Stomach (tissue), 19 donors: ENCODE measurements at places on chromosomes 7 and 10. TPM values are rescaled to one million over a fixed set of nuclear protein-coding genes. Genes with fewer than 3 reads are reported as not detected.

DNA sequence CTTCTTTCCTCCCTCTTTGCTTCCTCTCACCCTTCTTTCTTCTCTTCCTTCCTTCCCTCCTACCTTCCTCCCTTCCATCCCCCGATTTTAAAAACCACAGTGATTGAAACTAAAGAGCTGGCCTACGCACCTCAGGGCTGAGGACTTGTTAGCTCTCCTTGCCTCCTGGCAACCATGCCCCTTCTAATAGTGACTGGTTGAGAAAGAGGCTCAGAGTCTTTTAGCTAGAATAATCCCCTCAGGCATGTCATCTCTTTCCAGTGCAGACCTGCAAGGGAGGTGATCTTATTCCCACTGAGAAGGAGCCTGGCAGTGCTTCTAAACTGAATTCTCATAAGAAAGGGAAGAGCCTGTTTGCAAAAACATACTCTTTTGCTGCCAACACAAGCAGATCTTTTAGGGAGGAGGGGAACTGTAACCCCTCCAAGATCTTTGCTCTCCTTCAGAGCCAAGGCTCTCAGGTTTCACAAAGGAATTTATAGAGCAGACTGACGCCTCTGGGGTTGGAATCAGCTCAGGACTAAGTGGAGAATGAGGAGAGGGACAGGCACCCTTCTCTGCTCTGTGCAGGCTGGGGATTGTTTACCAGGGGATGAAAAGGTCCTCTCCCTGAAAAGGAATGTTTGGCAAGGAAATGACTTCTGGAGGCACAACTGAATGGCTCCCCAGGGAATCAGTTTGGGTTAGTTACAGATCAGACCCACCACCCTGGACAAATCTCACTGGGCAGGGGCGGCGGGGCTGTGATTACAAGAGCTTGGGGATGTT, 9.4 kb upstream of the ANKRD1 start:
- DNase-seq: no peak

DNA sequence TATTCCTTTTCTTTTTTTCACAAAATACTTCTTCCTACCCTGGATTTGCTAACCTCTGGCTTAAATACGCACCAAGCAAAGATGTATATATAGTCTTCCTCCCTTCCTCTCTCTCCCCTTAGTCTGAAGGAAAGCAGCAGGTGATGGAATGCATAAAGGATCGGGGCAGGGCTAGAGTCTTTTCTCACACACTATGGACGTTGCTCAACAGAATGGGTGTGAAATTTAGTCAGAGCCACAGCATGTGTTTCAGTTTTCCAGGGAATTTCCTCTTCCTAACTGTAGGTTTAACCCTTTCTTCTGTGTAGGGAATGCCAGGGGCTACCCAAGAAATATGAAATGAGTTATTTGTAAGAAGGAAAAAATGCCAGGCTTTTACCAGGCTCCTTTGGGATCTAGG, 71.4 kb upstream of the NFKB2 start:
- DNase-seq: no peak

DNA sequence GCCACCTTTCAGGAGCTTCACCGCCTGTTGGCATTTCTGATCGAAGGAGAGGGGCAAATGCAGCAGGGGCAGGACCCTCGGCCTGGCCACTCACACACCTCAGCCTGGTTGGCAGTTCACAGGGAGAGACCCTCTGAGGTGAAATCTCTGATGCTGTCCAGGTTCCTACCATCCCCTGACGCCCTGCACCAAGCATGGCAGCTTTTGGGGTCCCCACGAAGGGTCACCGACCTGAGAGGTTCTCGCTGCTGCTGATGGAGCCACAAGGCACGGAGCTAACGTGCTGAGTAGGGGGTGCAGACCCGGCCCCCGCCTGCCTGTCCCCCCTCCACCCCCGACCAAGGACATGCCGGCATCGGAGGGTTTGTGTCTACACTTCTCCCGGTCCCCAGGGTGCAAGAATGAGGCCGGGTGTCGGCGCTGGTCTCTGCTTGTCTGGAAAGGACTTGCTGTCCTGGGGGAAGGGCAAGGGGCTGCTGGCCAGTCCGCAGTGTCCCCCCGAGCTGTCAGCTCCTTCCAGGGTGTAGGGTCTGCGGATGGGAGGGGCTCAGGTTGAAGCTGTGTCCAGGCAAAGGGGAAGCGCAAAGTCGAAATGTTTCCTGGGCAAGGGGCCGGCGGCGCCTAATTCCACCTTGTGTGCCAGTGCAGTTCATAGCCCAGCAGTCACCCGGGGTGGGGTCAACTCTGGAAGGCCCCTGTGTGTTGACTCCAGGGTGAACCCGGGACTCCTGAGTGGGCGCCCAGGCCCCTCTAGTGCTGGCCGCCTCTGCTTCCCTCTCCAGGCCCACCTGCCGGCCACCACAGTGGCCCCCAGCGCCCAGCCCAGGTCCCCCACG, 132.6 kb downstream of the DNAJB6 start:
- DNase-seq: no peak

DNA sequence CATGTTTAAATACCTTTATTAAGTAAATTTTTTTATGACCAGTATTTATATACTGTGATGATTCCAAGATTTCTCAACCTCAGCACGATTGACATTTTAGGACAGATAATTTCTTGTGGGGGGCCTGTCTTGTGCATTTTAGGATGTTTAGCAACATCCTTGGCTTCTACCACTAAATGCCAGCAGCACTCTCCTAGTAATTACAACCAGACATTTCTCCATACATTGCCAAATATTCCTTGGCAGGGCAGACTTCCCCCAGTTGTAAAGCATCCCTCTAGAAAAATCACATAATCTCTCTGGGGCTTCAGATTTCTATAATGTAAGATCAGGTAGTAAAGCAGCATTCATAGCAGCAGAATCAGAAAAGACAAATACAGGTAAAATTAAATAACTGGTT, 7.8 kb upstream of the LIPM start:
- DNase-seq: no peak

GRCh38 chr7:139124084-139124914, 14.8 kb upstream of the ZC3HAV1 start:
- no peak for DNase-seq

NPSR1 gene
- not detected for total RNA-seq

DNA sequence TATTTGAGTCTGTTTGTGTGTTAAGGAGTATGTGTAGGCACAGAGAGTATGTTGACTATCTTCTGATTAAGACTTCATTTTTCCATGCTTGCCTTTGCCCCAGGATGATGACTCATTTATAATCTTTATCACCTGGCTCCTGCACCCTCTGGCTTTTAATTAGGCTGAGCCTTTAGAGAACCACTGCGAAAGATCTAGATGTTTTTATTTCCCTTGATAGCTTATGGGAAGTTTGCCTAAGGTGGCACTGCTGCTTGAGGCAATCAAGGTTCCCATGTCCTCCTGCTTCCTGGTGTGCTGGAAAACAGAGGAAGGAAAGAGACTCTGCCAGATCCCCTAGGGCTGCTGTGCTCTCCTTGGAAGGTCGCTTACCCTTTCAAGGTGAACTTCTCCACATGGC, 114.6 kb downstream of the ARL4A start:
- DNase-seq: peak; percentile 41

PIK3AP1 gene
- 7.0 TPM for total RNA-seq

ANXA8 gene
- total RNA-seq: not detected

DNA sequence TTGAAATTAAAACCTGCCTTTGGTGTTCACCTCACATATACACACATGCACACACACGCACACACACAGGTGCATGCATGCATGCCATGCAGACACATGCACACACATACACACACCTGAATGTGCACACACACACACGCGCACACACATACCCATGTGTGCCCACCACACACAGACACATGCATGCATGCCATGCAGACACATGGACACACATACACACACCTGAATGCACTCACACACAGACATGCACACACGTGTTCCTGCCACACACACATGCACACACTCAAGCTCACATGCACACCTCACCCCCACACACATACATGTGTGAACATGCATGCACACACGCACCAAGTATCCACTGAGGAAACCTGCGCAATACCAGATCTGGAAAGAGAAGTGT, 136.4 kb downstream of the KLF6 start:
- DNase-seq: no peak

ACSL5 gene
- 144 TPM for total RNA-seq

IL15RA gene
- total RNA-seq: 63.0 TPM

GRCh38 chr10:8416192-8416701, 361.8 kb downstream of the GATA3 start:
- no peak for DNase-seq

GRCh38 chr7:30240106-30240800, 44.1 kb upstream of the ZNRF2 start:
- no peak for DNase-seq

ADAP1 gene
- 26.6 TPM for total RNA-seq

DNA sequence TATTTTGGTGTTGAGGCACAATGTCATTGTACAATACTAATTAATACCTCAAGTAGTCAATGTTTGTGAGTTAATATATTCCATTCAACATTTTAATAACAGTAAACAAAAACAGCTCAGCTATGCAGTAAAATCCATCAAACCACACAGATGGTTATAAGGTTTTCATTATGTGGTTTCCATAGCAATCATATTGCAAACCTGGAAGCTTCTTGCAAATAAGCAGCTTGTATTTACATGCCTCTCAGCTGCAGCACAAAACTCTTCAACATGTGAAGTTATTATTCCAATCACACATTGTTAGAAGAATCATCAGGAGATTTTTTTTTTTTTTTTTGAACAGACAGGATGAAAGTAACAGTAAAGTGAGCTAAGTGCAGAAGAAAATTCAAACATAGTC, 170.2 kb downstream of the SKAP2 start:
- no peak for DNase-seq

- DNase-seq: no peak
These were observed 18.8 kb downstream of the KLF6 start for GRCh38 chr10:3766046-3766756.

DNA sequence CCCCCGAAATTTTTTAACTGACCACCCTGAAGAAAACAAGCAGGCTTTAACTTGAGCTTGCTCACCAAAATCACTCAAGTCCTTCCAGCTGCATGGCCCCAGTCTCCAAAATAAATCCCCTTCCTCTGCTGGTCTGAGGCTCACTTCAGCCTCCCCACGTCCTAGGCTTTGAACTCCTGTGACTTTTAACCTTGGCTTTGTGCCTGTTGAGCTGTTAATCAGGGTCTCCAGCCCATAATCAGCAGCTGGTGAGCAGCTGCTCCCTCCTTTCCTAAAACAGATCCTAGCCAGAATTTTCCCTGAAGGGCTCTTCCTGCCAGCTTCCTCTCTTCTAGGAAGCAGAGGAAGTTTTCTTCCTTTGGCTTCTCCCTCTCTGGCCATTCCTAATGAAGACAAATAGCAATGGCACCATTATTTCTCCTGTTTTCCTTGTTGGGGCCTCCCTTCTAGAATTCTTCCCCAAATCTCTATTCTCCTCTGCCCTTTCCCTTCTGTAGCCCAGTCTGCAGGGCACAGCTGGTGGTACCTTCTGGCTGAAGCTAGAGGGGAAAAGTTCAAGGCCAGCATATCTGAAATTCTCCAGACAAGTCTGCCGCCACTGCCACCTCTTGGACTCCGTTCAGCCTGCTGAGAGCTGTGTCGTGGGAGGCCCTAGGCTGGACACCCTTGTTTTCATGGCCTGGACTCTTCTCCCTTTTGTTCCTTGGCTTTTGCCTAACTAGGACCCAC, 152.1 kb downstream of the NOC3L start:
- no peak for DNase-seq

DNA sequence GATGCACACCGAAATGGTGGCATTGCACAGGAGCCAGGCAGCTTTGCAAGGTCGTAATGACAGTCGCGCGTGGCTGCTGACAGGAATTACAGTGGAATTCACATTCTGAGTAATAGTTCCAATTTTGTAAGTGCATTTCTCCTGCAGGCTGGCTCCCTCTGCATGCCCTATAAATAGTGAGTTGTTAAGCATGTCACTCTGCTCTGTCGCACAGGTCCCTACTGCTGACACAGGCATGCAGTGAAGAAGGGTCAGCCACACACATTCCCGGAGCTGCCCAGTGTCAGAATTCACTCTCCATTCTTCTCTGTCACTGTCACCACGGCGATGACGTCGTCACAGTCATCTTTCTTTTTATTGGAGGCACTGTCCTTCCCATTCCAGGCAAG, 49.2 kb upstream of the SHH start:
- DNase-seq: peak; percentile 25

DNA sequence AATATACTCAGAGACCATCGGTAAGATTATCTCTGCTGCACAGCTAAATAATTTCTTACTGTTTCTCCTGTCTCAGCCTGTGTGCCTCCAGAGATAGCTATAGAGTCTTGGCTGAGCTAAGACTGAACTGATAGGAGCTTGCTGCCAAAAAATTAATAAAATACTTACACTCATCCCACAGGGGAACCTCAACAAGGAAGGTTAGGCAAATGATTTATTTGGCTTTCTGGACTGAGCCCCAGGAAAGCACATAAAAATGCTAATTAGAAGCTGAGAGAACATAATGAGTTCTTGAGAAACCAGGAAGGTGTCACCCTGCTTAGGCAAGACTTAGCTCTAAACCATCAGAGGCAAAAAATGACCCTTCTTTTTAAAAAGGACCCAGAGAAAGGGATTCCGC, 534.5 kb downstream of the TNS3 start:
- DNase-seq: no peak

SLC39A12 gene
- total RNA-seq: not detected

DNA sequence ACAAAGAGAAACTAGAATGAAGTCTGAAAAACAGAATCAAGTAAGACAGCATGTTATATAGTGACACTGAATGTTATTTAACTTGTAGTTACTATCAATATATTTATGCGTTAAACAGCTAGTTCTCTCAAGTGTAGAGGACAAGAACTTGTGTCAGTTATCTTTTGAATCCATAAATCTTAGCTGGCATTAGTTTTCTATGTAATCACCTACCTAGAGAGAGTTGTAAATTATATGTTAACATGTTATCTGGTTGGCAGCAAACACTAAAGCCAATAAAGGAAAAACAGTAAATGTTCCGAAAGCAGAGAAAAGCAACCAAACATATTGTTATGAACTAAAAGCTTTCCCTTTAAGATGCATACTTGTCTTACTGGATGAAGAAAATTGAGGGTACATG, 36.8 kb downstream of the SLC18A2 start:
- DNase-seq: no peak

- no peak for DNase-seq
These were observed 301.1 kb upstream of the LYZL1 start for GRCh38 chr10:28987555-28988320.

DNA sequence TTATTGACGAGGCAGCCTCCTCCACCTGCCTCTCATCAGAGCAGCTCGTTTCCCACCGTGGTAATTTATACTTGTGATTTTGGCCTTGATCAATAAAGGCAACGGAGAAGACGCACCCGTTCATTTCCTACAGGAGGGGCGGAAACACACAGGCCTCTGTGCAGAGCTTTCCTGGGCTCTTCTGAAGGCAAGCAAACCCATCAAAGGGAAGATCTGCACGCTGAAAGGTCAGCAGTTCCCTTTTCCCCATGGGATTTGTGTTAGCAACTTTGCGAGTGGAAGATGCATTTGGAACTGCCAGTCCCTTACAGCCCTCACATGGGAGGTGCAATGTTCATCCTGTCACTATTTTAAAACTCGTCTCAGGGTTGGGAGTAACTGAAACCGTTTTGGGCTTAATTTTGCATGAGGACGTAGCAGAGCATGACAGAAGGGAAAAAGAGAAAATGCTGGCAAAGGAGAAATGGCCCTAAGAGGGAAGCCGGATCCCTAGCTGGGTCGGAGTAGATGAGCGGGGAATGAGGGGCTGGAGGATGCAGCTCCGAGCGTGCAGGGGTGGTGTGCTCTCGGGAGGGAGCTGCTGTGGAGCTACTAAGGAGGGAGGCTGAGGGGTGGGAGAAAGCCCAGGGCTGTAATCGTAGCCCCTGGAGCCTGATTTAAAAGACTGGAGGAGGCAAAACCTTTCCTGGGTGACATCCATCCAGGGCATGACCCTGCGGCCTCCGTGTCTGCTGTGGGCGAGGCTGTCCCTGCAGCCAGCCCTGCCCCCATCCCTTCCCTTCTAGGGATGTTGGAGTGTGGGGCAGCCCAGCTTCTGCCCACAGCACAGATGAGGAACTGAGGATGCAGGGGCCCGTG, 111.1 kb upstream of the FAM20C start:
- DNase-seq: no peak
